ENCODE measurements at places on chromosomes 5 and 9. TPM values are rescaled to one million over a fixed set of nuclear protein-coding genes. Genes with fewer than 3 reads are reported as not detected.

- DNase-seq: no peak
These were observed 13.8 kb downstream of the PSD2 start for GRCh38 chr5:139809331-139809810.

GRCh38 chr9:81182431-81182830, 506.9 kb downstream of the TLE1 start:
- DNase-seq: no peak

DNA sequence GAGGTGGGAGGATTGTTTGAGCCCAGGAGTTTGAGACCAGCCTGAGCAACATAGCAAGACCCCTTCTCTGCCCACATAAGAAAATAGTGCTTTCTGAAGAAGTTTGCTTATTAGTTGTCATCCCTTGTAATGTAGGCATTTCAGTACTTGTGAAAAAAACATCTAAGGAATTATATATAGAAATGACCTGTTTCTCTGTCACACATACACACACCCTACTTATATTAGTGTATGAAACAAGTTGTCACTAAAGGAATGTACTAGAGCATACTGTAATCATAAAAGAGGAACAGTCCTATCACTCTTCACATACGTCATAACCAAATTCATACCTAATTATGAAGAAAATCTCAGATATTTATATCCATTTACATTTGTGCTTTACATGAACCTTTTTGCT, 122.0 kb downstream of the NIPBL start:
- no peak for DNase-seq

GRCh38 chr9:114156657-114157421, 1.5 kb downstream of the COL27A1 start:
- DNase-seq: no peak

DNA sequence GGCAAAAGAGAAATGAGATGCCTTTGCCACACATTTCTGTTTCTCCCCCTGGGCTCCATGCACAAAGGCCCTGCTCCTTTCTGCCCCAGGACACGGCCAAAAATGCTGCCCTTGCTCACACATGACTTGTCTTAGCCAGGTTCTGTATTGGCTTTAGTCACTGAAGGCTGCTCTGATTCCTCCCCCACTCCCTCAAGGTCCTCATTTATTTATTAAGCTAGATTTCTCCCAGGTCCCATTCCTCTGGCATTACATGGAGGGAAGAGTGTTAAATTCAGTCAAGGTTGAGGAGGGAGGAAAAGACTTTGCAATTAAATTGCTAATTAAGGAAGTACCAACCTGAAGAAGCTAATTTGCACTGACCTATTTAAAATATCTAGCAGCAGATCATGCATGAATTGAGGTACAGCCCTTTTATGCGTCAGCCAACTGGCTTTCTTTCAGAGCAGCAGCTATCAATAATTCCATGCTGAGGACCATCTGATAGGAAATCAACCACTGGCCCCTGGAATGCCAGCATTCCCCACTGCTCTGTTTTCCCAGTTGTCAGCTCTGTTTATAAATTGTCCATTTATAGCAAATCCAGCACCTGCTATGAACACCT, 81.2 kb upstream of the MAP3K1 start:
- no peak for DNase-seq

GRCh38 chr9:98075332-98075805, 18.8 kb downstream of the NANS start:
- no peak for DNase-seq

The RELL2 gene
- 13.3 TPM for total RNA-seq

GRCh38 chr5:75869891-75870290, 152.7 kb upstream of the POC5 start:
- DNase-seq: no peak

DNA sequence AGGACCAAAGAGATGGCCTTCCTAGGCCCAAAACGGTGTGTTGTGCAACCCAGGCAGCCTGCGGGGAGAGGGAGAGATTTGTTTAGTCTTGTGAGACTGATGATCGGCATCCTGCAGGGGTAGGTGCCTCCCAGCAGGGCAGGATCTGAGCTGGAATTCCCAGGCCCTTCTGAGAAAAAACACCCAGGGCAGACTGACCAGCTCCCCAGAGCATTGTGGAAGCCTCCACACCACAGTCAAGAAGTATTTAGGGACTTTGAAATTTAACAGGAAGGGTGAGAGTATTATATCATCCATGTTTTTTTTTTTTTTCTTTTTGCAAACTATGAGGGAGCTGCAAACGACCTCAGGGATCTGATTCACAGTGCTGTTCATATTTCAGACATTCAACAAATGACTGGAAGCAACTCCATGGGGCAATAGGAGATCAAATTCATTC, 104.5 kb upstream of the LHFPL2 start:
- no peak for DNase-seq

The NKD2 gene
- total RNA-seq: 12.3 TPM

DNA sequence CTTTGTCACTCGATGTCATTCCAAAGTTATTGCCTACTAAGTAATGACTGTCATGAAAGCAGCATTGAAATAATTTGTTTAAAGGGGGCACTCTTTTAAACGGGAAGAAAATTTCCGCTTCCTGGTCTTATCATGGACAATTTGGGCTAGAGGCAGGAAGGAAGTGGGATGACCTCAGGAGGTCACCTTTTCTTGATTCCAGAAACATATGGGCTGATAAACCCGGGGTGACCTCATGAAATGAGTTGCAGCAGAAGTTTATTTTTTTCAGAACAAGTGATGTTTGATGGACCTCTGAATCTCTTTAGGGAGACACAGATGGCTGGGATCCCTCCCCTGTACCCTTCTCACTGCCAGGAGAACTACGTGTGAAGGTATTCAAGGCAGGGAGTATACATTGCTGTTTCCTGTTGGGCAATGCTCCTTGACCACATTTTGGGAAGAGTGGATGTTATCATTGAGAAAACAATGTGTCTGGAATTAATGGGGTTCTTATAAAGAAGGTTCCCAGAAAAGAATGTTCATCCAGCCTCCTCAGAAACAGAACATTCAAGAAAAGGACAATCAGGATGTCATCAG, 11.3 kb downstream of the TLR4 start:
- no peak for DNase-seq

DNA sequence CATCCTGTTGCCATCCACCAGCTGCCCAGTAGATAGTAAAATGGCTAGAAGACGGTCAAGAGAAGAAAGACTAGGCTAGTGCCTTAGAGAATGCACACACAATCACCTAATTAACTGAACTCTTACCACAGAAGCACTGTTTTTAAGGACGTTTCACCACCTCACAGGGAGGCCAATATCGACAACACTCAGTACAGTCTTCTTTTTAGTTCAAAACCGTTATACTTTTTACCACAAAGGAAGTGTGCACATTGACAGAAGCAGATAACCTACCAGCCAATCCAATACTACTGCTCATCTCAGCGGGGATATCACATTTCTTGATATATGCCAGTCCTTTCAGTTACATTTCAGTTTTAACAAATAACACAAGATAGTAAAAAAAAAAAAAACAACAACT, 122.3 kb downstream of the GNAQ start:
- DNase-seq: no peak

The SCGB3A2 gene
- 0.39 TPM for total RNA-seq

The MARCOL gene
- total RNA-seq: not detected

GRCh38 chr9:116767219-116767618, 80.1 kb downstream of the TRIM32 start:
- no peak for DNase-seq

The SLC46A2 gene
- not detected for total RNA-seq

GRCh38 chr5:25489834-25490538, 845.2 kb upstream of the CDH10 start:
- no peak for DNase-seq

The SPINK4 gene
- not detected for total RNA-seq

DNA sequence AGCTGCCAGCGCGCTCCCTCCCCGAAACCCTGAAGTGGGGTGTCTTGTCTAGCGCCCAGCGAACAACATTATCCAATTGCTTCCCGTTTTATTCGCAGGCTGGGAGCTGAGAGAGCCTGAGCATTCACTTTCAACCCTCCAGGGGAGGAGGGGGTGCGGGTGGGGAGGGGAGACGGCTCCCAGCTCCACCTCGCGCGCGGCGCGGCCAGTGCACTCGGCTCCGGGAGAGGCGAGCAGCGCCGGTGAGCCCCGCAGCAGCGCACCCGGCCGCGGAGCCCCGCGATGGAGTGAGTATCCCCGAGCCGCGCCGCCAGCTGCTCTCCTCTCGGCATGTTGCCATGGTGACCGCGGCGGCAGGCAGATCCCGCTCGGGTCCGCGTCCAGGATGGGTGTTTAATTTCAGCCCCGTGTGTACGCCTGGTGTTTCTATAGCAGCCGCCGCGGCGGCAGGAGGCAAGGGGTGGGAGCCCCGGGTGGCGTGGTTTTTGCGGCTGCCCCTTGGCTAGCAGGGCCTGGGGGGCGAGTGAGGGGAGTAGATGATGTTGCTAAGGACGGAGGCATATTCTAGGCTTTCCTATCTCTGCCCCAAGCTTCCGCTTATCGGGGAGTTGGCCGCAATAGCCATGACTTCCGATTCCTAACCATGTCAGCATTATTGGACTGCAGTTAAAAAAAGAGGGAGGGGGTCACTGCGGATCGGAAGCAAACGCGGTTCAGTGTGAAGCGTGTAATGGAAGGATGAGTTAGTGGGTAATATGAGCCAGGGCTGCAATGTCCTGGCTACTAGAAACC, 139.2 kb upstream of the PALM2AKAP2 start:
- DNase-seq: no peak

DNA sequence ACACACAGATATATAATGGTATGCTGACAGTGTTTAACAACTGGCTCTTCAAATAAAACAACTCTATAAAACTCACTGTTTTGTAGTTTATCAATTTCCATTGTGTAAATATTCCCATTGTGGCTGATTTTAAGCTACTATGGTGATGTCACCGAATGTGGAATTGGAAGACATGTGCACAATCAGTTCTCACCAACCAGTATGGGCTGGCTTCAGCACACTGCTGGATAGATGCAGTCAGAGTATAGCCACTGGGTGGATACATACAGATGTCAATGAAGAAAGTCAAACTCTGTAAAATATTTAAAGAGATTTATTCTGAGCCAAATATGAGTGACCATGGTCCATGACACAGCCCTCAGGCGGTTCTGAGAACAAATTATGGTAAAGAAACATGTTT, 475.9 kb upstream of the SMARCA2 start:
- DNase-seq: no peak
